ENCODE measurements at places on chromosomes 11 and 22. TPM values are rescaled to one million over a fixed set of nuclear protein-coding genes. Genes with fewer than 3 reads are reported as not detected.

Gene CST6
- not detected for total RNA-seq

Gene PHF21B
- total RNA-seq, result 0.66 TPM

Gene ANO5
- total RNA-seq, result 1.4 TPM

Gene RRP8
- 21.6 TPM for total RNA-seq

Gene CNGA4
- total RNA-seq, result not detected

Gene FAM227A
- 0.23 TPM for total RNA-seq

Gene SESN3
- total RNA-seq, result 6.2 TPM

Gene PIK3C2A
- 25.6 TPM for total RNA-seq

Gene DCDC1
- 0.08 TPM for total RNA-seq

Gene PAAF1
- 13.0 TPM for total RNA-seq

Gene MMP27
- total RNA-seq, result not detected

Gene BATF2
- total RNA-seq, result 1.8 TPM

Gene APOA4
- total RNA-seq, result not detected

Gene ABTB2
- total RNA-seq, result 3.2 TPM

Gene SNAP29
- total RNA-seq, result 6.1 TPM

Gene TLCD5
- 6.3 TPM for total RNA-seq

Gene TMPRSS4
- not detected for total RNA-seq

Gene CCDC89
- total RNA-seq, result not detected

Gene OR52K2
- total RNA-seq, result not detected

Gene FAM181B
- not detected for total RNA-seq

Gene SCN4B
- total RNA-seq, result 2.5 TPM

Gene NRGN
- 7.1 TPM for total RNA-seq

Gene CCDC188
- total RNA-seq, result not detected

Gene FOLH1
- total RNA-seq, result 1.5 TPM

All from H4 (cell line).